ENCODE measurements at places on chromosomes 6 and 20.

- no peak for DNase-seq
Observed at GRCh38 chr6:99816795-99817194, 177.2 kb downstream of the MCHR2 start.

- no peak for DNase-seq
Observed at GRCh38 chr6:73078333-73078862, 146.9 kb downstream of the KHDC1L start.

GRCh38 chr6:15131651-15132061 lies 114.2 kb upstream of the JARID2 start:
- DNase-seq = no peak

GRCh38 chr20:59561614-59562277 lies 42.6 kb upstream of the PHACTR3 start:
- no peak for DNase-seq

DNA sequence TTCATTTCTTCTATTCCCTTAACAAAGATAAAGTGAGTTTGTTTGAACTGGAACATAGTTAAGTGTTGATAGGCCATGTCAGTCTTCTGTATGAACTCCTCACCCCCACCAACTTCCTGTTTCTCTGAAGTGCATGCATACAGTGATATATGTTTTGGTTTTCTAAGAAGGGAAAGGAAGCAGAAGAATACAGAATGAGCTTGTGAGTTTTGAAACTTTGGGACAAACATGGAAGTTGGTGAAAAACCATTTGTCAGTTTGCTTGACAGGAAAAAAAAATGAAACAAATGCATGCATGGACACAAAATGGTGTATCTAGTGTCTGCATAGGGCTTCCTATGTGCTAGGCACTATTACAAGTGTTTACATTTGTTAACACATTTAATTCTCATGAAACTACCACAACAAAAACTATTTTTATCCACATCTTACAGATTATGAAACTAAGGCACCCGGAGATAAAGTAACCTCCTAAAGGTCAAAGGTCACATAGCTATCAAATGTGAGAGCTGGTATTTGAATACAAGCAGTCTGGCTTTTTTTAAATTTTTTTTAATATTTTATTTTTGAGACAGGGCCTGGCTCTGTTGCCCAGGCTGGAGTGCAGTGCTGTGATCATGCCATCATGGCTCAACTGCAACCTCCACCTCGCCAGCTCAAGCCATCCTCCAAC lies 105.9 kb downstream of the ADGRB3 start:
- DNase-seq = no peak

DNA sequence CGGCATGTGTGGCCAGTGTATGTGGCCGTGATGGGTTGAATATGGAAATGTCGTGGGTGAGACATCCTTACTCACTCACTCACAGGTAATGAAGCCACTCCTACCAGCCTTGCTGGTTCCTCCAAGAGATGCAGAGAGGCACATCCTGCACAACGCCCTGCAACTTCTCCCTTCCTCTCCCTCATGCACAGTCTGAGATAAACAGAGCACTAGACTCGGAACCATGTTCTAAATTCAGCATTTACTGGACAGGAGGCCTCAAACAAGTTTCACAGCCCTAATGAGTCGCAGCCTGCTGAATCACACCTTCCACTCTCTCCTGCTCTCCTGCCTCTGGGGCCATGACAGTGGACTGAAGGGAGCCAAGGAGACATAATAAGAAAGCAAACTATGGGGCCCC lies 91.2 kb downstream of the ISM1 start:
- no peak for DNase-seq
